Caudate nucleus (tissue), 63 donors: ENCODE measurements at places on chromosomes 2 and 18.

DNA sequence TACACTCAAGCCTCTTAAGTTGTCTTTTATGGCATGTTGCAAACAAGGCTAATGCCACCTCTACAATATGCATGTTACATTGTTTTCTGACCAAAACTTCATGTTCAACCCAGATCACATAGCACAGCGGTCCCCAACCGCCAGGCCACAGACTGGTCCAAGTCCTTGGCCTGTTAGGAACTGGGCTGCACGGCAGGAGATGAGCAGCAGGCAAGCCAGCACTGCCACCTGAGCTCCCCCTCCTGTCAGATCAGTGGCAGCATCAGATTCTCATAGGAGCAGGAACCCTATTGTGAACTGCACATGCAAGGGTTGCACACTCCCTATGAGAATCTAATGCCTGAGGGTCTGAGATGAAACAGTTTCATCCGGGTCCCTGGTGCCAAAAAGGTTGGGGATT lies 324.8 kb upstream of the CHAC2 start:
- no peak for DNase-seq

DNA sequence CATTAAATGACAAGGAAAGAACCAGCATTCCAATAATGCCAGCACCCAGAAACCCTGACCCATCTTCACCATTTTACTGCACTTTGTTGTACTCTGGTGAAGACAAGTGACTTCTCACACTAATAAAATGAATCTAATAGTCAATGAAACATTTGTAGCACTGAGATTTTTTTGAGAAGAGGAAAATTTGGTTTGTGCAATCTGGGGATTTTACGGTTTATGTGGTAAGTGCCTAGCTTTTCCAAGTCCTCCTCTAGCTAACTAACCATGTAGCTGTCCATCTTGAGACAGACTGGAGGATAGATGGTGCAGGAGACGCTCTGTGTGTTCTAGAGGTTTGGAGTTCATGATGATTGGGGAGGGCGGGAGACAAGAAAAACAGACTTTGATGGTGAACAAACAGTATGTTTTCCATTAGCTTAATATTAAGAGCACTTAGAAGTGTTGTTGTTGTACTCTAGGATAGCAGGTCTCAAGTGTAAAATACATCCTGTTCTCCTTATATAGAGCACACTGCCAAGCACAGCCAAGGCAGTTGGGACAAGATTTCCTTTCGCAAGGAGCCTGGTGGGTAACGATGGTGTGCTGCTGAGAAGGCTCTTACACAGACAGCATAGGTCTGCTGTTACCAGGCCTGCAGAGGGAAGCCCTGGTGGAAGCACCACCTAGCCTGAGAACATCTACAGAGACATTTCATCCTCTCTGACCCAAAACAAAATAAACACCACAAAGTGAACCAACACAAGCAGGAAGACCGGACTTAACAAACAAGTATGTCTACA lies 83.7 kb downstream of the BCL11A start:
- DNase-seq: no peak

DNA sequence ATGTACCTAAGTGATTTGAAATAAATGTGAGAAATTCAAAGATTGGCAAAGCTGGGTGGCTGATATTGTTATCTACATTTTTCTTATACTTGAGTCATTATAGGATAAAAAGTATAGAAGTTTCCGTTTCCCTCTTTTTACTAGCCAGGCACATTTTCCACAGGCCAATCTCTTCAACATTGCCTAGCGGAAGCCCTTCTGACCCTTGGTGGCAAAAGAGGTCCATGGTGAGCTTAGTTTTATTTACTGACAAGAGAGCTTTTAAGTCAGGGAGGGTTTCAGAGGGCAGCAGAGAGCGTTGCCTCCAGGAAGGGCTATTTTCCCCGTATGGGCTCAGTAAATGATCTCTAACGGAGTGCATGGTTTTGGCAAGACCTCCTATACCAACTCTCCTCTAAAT lies 15.1 kb upstream of the RHOB start:
- no peak for DNase-seq

- DNase-seq: no peak
These were observed 44.7 kb upstream of the VPS54 start for GRCh38 chr2:64063924-64064331.

DNA sequence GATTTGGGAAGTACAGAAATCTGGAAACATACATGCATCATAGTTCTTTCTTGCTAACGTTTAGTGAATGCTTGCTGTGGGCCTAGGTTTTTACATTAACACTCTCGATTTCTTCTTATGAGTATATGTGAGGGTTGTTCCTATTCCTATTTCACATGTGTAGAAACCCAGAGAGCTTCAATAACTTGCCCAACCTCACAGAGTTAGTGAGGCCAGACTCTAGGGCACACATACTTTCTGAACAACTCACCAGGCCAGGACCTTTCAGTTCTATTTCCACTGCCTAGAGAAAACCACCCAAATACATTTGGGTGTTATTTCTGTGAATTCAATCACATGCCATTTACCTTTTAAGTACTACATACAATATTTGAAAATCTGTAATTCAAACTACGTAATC lies 8.2 kb upstream of the KCTD1 start:
- no peak for DNase-seq

- DNase-seq: no peak
These were observed 16.2 kb downstream of the CCDC88A start for GRCh38 chr2:55403256-55403998.

- no peak for DNase-seq
These were observed 125.5 kb upstream of the REV1 start for GRCh38 chr2:99615247-99615771.

DNA sequence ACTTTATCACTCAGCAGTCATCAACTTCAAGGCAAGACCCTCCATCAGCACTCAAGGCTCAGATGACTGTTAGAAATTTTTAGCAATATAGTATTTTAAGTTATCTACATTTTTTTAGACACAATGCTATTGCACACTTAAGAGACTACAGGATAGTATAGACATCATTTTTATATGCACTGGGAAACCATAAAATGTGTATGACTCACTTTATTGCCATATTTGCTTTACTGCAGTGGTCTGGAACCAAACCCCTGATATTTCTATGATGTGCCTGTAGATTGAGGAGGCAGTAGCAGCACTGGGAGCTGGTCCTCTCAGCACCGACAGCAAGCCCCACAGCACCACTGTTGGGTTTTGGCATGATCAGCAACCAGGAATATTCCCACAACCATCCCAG lies 264.8 kb upstream of the HNRNPA3 start:
- DNase-seq: no peak

DNA sequence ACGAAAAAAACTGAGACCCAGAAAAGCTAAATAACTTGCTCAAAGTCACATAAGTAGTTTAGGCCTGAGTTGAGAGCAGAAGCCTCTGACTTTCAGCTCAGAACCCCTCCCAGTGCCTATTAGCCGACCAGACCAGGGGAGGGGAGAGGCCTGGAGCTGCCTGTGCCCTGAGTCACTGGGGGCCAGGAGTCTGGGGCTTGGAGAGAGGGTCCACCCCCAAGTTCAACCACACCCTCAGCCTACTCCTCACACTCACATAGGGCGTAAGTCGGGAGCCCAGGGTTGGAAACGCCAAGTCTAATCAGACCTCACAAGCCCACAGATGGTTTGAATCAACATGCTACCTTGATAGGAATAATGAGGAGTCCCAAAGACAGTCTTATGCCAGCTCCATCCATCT lies 12.6 kb upstream of the PKDCC start:
- no peak for DNase-seq

- peak; percentile 66 for DNase-seq
These were observed 58.8 kb downstream of the CTIF start for GRCh38 chr18:48597671-48598070.

DNA sequence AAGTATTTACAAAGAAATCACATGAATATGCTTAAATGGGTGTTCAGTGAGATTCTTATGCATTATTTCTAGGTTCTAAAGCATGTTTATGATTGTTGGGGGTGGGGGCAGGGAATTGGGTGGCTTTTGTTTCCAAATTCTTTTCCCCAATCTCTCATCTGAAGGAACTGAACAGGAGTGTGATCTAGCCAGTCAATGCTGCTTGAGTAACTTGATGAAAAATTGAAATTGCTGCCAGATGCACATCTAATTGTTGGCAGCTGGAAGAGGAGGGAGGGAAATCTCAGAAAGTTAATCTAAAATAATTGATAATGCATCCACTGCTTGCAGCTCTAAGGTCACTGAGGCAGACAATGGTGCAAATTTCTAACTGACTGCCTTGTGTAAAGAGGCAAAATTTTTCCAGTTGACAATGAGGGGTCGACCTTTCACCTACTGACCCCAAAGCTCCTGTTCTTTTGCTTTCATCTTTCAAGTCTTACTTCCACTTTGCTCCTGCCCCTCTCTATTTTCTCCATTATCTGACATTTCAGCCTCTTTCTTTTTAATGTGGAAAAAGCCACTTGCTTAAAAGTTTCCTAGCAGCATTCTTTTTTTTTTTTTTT lies 53.3 kb downstream of the IRS1 start:
- no peak for DNase-seq

DNA sequence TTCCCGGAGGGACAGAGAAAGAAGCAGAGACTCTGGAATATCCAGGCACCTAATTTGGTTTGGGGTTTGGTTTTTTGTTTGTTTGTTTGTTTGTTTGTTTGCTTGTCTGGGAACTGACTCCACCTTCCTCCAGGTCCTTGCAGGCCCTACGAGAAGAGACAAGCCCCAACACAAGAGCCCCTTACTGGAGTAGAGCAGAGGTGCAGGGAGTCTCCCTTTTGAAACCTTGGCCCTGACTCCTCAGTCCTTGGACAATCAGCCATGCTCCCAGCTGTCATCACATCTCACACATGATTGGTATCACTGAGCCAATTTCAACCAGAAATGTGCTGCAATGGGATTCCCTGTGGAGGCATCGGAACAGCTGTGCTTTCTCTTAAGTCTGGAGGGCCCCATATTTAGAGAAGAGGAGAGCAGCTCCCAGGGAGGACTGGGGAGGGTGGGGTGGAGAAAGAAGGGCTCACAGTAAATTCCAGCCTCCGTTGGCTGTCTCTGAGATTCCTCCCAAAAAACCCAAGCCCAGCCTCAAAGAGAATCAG lies 279.9 kb upstream of the NCKAP5 start:
- DNase-seq: no peak

DNA sequence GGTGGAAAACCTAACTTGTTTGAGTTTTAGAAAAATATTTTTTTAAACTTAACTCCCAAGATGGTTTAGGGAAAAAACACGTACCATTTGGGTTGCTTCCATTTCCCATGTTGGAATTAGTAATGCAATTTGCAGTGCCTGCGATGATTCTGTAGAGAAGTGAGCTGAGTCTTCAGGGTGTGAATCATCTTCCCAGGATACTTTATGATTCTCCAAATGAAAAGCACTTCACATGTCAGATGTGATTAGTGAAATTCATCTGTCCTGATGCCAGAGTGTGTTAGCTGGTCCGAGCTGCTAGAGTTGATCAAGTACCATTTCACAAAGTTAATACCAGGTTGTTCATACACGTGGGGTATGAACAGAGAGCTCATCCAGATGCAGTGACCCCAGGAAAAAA lies 59.1 kb downstream of the ACOXL start:
- DNase-seq: no peak

GRCh38 chr2:12663306-12664037 lies 53.3 kb upstream of the TRIB2 start:
- DNase-seq: no peak

- DNase-seq: no peak
These were observed 61.8 kb downstream of the EFEMP1 start for GRCh38 chr2:55861733-55862132.

DNA sequence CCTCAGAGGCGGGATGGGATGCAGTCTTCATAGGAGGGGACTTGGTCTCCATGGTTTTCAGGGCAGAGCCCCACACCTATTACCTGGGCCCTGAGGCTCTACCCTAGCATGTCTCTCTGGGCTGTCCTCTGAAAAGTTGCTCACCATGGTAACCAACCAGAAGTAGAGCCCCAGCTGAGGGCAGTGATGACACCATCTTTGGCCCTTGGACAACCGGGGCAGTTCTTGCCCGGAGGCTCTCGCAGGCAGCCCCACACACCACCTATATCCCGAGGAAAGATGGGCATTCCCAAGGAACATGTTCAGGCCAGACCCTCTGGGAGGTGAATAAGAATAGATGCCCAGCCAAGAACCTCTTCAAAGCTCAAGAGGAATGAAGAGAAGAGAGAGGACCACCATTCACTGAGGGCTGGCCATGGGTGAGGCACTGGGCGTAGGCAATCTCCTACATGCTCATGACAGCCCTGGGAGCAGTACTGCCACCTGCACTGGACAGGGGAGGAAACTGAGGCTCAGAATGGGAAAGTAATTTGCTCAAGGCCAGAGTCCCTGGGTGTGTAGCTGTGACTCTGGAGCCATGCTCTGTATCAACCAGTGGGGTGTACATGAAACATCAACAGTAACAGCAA lies 72.5 kb downstream of the HS1BP3 start:
- DNase-seq: no peak

DNA sequence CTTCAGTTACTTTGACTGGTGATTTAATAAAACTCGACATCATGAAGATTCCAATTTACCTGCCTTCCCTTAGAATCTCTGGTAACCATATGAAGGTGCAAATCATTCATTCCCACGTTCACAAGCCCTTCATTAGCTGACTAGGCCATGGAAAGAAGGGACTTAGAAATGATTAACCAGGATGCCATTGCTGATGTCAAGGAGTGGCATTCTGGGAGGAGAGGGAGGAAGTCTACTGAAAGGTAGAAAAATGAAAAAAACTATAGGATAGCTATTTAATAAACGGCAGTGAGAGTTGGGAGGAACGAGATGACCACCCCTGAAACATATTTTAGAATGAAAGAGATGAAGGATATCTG lies 1.4 kb downstream of the ATIC start:
- DNase-seq: no peak

- DNase-seq: no peak
These were observed 24.2 kb downstream of the RAPH1 start for GRCh38 chr2:203510941-203511305.

DNA sequence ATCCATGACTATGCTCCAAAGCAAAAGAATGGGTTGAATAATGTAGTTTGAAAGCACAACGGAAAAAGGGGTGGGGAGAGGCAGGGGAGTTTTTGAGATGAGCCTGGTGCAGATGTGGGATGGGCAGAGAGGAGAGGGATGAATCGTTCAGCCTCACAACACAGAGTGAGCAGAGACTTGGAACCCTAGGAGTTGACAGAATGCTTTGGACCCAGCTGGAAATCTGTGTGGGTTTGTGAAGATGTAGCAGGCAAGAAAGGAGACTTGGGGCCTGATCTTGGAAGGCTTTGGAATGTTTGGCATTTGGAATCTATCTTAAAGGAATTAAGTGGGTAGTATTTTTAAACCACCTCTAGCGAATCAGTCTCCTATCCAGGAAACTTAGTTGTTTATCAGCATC lies 66.0 kb upstream of the KCTD1 start:
- DNase-seq: no peak

GRCh38 chr2:36655453-36655852 lies 41.1 kb upstream of the VIT start:
- no peak for DNase-seq

- no peak for DNase-seq
These were observed 2.5 kb upstream of the ADCY3 start for GRCh38 chr2:24922556-24922955.
